ENCODE measurements at places on chromosomes 12 and 14.

DNA sequence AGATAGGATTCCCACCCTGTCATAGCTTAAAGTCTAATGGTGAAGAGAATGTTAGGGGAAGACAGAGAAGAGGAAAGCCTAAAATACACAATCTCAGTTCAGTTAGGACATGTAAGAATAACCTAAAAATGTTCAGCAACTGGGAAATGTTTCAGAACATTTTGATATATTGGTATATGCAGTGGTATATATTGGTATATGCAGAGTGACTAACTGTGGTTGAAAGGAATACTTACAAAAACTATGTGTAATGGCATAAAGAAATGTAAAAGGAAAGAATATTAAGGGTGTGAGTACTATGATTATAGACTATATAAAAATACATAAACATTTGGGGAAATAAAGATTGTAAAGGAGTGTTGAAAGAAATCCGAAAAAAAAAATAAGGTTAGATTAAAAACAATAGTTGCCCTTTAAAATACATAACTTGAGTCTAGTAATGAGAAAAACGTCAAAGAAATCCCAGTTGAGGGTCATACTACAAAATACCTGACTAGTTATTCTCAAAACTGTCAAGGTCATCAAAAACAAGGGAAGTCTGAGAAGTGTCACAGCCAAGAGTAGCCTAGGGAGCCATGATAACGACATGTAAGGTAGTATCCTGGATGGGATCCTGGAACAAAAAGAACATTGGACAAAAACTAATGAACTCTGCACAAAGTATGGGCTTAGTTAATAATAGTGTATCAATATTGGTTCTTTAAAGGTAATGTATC lies 25.6 kb downstream of the ZDHHC17 start:
- DNase-seq, result no peak

DNA sequence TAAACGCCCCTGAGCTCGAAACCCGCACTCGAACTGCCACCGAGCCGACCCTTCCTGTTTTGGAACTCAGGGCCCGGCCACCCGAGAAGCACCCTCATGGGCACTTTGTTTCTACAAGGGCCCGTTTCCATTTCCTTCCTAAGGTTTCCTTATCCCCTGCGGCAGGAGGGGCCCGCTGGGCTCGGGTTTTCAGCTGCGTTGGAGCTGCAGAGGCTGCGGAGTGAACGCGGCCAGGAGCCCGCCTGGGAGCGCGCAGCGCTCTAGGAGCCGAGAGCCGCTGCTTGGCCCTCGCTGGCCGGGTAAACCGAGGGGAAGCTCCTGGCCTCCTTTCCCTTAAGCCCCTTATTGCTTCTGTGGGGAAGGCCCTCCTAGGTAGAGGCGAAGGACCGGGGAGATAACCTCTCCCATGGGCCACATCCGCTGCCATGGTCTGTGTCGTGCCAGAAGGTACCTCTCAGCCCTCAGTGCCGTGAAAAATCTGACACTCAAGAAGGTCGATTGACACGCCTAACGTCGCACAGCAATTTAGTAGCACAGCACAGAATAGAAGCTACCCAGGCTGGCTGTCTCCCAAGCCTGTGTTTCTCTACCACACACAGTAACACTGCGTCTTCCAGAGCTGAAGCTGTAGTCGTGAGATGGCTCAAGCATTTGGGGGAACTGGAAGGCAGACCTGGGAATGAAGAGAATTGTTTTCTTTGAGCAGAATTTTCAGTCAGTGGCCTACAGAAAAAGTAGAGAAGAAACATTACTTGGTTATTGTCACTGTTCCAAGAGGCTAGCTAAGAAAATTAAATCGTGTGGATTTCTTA lies 12.9 kb upstream of the CALM1 start:
- DNase-seq, result no peak

DNA sequence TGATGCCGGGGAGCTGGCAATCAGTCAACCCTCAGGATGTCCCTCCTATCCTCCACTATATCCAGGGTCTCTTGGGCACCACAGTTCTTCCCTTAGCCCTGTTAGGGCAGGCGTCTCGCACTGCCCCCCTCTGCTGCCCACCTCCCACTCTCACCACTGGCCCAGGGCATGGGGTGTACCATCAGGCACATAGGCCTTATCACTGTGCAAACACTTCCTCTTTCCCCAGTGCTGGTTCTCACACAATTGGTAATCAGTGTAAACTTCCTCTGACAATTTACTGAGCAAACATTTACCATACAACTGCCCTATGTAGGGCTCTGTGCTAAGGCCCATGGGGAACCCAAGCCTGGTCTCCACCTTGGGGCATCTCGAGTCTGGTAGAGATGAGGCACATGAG lies 20.1 kb upstream of the TMED10 start:
- no peak for DNase-seq

DNA sequence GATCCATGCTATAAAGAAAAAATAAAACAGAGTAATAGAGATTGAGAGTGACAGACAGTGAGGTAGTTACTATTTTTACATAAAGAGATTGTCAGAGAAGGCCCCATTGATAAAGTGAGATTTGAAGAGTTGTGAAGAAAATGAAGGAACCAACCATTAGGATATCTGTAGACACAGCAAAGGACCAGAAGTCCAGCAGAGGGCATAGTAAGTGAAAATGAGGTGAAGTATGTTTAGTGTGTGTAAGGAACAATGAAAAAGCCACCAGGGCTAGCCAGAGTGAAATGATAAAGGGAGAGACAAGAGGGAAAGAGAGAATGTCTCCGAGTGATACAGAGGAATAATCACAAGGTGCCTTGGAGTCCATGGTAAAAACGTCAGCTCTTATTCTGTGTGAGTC lies 411.0 kb downstream of the NELL2 start:
- DNase-seq, result no peak

DNA sequence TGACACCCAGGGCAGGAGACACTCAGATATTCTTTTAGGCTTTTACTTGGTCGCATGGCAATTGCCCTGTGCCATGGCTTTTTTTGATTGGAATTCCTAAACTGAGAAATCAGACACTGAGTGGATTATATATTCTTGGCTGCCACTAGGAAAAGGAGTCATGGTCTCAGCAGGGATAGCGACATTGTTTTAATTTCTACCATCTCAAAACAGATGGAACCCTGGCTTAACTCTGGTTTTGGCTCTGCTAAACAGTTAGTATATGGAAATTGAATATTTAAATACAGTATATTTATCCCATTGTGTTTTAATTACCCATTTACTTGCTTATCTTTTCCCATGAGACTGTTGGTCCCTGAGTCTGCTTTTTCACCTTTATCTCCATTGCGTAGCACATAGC lies 84.0 kb downstream of the DACT1 start:
- no peak for DNase-seq

- DNase-seq, result no peak
Observed at GRCh38 chr12:31583878-31584277, 7.1 kb downstream of the DENND5B start.

GRCh38 chr14:74299061-74299545 lies 3.6 kb downstream of the ABCD4 start:
- DNase-seq, result no peak

DNA sequence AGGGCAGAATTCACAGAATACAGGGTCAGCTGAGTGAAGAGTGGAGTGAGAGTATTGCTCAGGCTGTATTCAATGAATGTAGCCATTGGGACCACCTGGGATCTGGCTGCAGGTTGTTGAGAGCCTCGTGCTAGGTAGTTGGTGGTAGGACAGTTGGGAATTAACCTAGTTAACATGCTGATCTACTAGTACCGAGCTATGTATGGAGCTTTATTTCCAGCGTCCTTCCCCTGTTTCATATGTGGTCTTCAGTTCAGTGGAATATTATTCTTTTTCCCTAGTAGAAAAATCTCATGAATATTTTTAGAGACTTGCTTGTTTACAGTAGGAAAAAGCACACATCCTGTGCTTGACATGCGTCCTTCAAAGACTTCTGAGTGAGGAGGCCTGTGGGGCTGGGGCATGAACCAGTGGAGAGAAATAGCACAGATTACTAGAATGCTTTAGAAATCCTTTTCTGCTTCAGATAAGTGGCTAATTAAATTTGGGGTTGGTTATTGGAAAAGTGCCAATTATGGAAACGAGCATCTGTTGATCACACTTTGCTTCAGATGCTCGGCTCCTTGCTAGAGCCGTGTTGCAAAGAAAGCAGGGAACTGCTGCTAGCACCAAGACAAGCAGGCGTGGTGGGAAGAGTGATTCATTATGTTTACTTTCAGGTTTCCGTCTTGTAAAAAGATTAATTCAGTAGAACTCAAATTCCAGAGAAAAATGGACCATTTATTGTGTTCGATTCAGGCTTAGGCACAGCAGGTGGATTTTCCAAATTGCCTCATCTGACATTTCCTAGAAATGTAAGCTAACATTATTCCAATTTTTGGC lies 53.6 kb downstream of the ARF6 start:
- DNase-seq, result no peak

GRCh38 chr12:57229046-57229633 lies 371 bp upstream of the SHMT2 start:
- DNase-seq, result no peak

- DNase-seq, result no peak
Observed at GRCh38 chr12:121800694-121801594, 2.9 kb upstream of the SETD1B start.

DNA sequence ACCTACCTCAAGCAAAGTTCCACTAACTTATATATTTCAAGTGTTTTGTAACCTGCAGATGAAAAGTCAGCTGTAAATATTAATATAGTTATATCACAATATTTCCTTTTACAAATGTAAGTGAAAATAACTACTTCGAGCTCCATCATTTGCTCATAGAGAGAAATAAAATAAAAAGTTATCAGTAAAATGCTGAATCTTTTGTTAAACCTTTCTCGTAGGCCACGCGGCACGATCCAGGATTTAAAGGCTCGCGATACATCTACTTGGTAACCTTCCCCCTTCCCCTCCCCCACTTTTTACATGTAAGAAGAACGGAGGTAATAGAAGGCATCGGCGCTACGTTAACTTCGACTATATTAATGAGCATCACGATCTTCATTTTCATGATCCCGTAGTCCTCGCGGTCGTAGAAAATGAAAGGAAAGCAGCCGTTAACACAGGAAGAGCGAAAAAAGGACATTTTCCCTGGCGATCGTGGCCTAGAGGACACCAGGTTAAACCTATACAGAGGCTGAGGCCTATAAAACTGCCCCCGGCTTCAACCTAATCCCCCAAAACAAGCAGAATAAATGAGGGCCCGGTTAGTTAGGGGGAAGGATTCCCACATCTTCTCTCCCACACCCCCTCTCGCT lies 508 bp downstream of the HNRNPC start:
- DNase-seq, result no peak

GRCh38 chr12:49026678-49027480 lies 8.3 kb upstream of the PRKAG1 start:
- DNase-seq, result no peak

GRCh38 chr12:82554529-82554928 lies 132.2 kb upstream of the TMTC2 start:
- DNase-seq, result no peak

- no peak for DNase-seq
Observed at GRCh38 chr12:92041742-92042141, 103.9 kb downstream of the BTG1 start.

All from stimulated activated CD4-positive, alpha-beta T cell treated with anti-CD3 and anti-CD28 coated beads, Interleukin-1b, Interleukin-23, amount 100 ng/mL, for 24 hours (primary cell).